ENCODE measurements at places on chromosomes 1 and 21.

DNA sequence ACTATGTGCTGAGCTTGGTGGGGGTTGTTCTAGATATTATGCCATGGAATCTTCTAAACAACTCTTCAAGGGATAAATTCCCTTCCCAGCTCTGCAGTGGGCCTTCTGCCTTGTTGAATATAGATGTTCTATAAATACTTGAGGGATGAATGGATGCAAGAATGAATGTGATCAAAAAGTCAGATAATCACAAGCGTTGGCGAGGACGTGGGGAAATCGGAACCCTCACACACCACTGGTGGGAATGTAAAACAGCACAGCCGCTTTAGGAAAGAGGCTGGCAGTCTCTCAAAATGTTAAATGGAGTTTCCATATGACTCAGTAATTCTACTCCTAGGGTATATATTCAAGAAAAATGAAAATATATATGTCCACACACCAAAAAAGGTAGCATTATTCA is 19.0 kb downstream of the SDC3 start:
- no peak for DNase-seq

GRCh38 chr1:46180082-46180616 is 3.9 kb upstream of the P3R3URF start:
- no peak for DNase-seq

GRCh38 chr21:43981871-43982210 is 30.3 kb upstream of the TRAPPC10 start:
- no peak for DNase-seq

DNA sequence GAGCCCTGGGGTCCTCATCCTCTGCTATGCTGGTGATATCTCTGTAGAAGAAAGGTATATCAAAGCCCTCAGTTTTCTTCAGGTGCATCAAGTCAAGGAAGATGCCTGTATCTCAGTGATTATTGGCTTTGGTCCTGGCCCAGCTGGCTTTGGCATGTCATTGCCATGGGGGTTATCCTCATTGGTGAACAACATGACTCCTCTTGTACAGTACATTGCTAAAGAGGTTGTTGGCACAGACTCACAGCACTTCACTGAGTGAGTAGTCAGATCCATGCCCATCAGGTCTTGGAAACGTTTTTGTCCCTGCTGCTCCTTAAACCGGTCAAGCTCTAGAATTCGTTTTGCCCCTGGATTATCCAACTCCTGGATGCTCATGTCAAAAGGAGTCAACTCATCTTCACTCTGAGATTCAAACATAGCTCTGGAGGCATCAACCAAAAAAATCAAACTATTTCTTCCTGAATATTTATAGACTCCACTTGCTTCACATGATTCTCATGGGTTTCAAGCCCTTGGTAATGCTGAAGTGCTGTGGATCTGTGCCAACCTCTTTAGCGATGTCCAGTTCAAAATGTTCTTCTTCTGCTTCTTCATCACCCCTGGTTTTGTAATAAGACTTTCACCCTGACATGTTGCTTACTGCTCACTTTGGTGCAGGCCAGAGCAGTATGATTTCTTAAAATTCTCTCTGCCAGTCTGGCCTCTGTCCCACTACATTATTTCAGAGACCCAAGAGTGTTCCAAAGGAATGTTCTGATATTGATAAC is 43.0 kb upstream of the RAB3GAP2 start:
- no peak for DNase-seq

GRCh38 chr1:93698329-93699048 is 16.9 kb upstream of the BCAR3 start:
- no peak for DNase-seq

- DNase-seq: no peak
Measured at GRCh38 chr1:8025671-8026144, 401 bp downstream of the ERRFI1 start.

DNA sequence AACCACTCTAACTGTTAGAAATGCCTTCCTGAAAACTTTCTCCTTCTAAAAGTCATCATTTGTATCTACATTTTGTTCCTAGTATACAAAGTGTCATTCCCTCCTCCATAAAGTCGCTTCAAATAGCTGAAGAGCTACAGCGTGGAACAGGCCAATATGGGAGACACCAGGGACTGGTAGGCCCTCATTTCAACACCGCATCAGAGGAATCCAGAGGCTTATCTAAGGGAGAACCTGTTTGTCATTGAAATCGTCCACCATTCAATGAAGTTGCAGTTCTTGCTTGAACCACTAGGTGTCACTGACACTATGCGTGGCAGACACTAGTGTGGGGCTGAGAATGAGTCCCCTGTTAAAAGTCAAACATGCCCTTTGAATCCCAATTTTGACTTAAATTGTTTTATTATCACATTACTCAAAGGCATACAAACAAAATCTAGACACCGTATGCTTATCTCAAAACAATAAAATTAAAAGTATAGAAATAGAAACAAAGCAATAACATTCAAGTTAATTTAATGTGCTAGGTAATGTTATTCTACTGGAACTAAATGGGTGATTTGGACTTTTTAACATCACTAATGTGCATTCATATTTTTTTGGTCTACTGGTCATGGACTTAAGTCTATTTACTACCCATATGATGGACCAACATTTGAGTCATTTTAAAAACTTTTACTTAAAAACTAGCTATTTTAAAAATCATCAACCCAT is 182.3 kb downstream of the FCRL5 start:
- DNase-seq: peak; percentile 46

GRCh38 chr1:245645894-245646293 is 491.1 kb downstream of the KIF26B start:
- no peak for DNase-seq

GRCh38 chr1:98028800-98029199 is 108.0 kb upstream of the DPYD start:
- no peak for DNase-seq

GRCh38 chr1:224343679-224344078 is 13.0 kb upstream of the CNIH4 start:
- DNase-seq: no peak

GRCh38 chr21:42265231-42265812 is 46.4 kb downstream of the ABCG1 start:
- DNase-seq: no peak

- no peak for DNase-seq
Measured at GRCh38 chr1:67393737-67394136, 36.5 kb downstream of the SERBP1 start.

GRCh38 chr1:62358665-62359373 is 39.6 kb upstream of the KANK4 start:
- no peak for DNase-seq

- no peak for DNase-seq
Measured at GRCh38 chr1:78601068-78601467, 19.2 kb upstream of the IFI44L start.

DNA sequence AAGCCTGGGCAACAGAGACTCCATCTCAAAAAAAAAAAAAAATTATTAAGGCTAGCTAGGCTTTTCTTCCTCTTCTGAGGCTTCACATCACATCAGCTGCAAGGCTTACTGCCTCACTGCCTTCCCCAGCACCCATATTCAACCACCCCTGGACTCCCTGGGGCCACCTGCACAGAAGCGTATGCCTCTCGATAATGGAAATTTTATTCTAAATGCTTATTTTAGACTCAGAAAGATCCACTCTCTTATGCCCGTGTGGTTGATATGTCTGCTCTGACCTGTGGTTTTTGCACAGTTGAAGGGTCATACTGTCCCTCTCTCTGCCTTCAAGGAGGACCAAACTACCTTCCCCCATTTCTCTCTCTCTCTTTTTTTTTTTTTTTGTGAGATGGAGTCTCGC is 1.5 kb upstream of the FCRLA start:
- DNase-seq: no peak

DNA sequence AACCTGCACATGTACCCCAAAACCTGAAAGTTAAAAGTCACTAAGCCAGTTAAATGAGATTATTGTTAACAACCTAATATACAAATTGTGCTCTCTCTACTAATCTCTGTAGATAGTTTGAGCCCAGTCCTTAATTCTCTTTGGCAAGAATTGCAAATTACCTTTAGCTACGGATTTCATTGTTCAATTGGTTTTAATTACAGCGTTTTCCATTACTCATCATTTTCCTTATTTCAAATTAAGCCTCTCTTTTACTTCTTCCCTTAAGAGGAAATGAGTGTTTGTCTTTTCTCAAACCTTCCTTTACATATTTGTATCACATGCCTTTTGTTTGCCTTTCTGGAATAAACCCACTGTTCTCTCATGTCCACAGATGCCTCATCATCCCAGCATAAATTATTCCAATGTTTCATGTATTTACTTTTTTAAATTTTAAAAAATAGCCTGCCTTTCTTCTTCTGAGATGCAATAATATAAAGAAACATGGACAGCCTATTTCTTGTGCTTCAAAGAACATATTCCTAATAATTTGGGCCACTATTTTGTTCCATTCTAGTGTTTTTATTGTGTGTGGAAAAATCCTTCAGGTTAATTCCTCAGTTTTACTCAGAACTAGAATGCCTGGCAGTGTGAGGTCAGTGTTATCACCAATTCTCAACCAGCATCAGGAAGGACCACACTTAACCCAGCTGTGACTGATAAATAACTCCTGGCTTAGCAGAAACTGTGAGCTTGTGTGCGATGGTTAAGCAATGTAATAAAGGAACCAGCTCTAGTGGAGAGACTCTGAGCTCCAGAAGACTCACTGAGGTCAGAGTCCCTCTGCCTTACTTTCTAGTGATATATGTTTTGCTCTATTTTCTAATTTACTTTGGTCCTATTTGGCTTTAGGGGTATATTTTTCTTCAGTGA is 600.5 kb downstream of the LTN1 start:
- DNase-seq: no peak

GRCh38 chr1:3821447-3821846 is 25.1 kb upstream of the LRRC47 start:
- DNase-seq: no peak

GRCh38 chr21:37764691-37765090 is 151.6 kb downstream of the KCNJ6 start:
- no peak for DNase-seq

- no peak for DNase-seq
Measured at GRCh38 chr1:81869307-81869706, 68.6 kb downstream of the ADGRL2 start.

DNA sequence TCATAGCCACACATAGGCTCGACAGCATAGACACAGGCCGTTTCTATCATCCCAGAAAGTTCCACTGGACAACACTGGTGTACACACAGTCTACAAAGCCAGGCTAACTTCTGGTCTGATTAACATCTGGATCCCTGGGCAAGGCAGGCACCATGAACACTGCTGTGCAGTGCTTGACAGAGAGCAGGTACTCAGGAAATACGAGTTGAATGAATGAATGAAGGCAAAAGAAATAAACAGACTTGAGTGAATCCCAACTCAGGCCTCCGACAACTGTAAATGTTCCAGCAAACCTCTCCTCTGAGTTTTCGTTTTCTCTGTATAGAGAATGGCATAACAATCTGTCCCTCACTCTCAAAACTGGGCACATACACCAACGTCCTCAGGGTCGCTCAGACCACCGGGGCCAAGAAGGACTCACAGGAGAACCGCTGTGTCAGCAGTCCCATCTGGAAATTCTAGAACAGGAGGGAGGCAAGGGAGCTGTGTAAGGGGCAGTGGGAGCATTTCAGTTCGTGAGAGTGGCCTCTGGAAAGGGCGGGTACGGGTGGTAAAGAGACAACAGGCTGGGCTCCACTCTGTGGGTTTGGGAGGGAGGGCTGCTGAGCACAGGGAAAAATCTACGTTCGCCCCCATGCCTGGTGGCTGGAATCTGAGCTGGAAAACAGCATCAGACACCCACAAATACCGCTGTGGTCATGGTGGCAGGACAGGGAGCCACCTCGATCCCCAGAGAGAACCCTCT is 15.1 kb upstream of the ECE1 start:
- DNase-seq: no peak

Measured in immature natural killer cell (primary cell).